SHP77 (cell line): ENCODE measurements at places on chromosomes 4 and X.

GRCh38 chr4:165319030-165319429, 8.4 kb upstream of the MSMO1 start:
- no peak for DNase-seq

DNA sequence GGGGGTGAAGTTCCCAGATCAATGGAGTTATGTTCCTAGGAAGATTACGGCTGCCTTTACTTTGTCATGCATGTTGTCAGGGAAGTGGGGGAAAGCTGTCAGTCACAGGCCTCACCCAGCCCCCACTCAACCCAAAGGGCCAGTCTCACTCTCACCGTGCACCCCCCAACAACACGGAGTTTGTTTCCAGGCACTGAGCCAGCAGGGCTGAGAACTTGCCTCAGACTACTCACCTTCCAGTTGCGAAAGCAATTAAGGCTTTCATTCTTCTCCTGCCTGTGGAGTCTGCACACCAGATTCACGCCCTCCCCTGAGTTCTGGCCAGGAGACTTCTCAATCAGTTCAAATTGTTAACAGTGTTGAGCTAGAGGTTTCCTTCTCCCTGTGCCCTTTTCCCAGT, 114.3 kb downstream of the SH3BGRL start:
- no peak for DNase-seq

DNA sequence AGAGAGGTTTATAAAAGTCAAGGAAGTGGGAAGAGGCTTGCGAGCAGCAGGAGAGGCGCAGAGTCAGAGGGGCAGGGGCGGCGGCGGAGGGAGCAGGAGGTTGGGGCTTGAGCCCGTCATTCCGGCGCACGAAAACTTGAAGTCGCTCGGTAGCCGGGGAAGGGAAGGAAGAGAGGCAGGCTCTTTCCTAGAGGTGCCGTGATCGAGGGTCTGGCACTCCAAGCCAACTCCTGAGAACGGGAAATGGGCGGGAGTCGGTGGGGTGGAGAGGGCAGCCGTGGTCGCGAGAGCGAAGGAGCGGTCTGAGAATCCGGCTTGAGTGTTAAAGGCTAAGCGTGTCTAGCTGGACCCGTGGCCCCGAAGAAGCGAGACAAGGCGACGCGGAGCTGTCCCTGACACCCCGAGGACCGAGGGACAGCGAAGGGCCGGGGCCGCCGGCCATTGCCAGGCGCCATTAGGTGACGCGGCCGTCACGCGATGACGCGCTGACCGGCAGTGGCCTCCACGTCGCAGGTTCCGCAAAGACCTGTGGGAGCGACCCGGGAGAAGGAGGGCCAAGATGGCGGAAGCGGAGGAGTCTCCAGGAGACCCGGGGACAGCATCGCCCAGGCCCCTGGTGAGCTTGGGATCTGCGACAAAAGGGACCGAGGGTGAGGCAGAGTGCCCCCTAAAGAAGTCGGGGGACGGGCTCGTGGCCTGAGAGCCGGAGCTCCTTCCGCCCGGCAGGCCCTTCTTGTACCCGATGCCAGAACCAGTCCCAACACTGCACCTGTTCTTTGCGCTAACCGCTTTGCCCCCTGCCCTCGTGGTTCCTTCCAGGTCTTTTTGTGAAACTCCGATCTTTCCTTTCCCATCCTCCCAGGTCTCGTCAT, at the start of gene YIPF6:
YIPF6 (plus strand) TSS at position 544 of the 872 bp plus-strand sequence; CDS start at position 560, 16 bp downstream.
- DNase-seq, result peak; percentile 18

GRCh38 chr4:19615086-19615689, 636.5 kb upstream of the SLIT2 start:
- peak; percentile 23 for DNase-seq

DNA sequence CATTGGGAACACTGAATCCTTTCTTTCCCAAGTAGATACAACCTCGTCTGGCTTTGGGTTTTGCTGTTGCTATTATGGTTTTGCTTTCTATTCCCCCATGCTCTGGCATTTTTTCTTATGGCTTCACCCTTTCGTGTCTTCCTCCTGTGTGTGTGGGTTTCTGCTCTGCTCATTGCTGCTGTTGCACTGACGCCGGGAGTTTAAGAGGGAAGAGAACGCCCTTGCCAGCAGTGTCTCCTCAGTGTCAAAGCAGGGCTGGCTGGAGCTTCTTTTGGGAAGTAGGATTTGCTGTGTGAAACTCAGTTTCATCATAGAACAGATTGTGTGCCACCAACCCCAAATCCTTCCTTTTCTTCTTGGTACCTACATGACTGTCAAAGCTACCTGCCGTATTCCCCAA, 63.7 kb downstream of the CLDN22 start:
- DNase-seq, result no peak

- no peak for DNase-seq
These were observed 46.2 kb downstream of the FAM9B start for GRCh38 chrX:8987672-8988250.

DNA sequence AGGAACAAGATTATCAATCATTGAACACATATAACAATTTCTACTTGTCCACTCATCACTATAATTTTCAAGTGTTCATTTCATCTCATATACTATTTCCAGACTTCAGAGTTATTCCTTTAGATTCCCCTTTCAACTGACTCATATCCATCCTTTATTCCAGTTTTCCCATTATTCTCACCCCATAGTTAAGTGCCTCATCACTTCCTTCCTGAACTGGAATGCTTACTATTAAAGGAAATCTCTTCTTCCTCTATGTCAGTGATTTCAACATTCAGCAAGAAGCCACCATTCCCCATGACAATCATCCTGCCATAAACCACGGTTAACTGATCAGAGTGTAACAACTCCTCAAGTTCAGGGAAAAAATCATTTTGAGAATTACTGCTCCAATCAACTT, 198.9 kb downstream of the FBXO8 start:
- DNase-seq, result no peak

DNA sequence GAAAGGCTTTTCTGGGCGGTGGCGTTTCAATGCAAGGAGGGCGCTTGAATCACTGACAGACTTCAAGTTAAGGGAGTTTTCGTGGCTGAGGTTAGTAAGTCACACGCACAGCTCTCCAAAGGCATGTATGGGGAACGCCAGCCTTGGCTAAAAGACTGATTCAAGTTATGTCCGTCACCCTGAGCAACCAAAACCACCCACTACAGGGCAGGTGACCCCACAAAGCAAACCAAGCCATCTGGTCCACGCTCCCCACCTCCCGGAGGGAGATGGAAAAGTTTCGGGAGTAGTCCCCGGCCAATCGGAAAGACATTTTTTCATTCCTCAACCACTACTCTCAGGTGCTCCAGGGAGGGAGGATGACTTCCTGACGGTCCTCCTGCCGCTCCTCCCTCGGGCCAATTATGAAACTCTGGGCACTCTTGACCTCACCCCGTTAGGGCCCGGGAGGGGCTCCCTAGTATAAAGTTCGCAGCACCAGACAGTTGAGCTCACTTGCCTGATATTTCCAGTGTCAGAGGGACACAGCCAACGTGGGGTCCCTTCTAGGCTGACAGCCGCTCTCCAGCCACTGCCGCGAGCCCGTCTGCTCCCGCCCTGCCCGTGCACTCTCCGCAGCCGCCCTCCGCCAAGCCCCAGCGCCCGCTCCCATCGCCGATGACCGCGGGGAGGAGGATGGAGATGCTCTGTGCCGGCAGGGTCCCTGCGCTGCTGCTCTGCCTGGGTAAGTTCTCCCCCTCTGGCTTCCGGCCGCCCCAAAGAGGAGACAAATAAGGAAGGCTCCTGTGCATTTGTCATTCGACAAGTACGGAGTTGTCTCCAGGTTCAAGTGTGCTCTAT, at the start of gene EREG:
EREG (plus strand) TSS at position 494 of the 840 bp plus-strand sequence; CDS start at position 658, 164 bp downstream.
- no peak for DNase-seq

DNA sequence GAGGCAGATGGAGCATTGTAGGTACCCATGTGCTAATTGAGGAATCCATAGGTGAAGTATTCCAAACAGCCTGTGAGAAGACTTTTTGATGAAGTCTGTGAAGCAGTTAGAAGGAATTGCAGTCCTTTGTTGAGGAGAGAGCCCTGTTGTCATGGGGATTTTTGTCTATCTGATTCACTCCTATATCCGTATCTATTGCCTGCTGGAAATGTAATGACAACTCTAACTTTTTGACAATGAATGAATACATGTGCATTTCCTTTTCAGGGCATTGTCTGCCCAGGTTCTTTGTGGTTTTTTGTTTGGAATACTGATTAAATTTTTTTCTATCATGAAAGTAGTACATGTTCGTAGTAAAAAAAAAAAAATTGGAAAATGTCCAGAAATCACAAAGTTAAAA, 31.1 kb downstream of the STK32B start:
- DNase-seq, result no peak

- DNase-seq, result no peak
These were observed 8.0 kb downstream of the SLIT2 start for GRCh38 chr4:20259707-20260106.

DNA sequence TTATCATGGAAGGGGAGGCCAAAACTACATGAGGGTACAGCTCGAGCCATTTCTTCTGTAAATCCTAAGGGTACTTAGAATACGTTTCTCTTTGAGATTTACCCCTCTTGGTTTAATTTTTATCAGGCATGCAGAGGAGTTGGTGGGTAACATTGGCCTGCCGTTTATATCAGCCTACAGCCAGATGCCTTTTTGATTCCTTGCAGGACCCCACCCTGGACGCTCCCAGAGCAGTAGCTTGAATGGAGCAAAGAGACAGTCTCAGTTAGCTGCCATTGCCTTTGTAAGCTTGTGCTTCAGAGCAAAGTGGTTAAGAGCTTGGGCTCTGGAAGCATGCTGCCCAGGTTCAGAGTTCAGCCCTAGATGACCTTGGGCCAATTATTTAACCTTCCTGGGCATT, 9.0 kb downstream of the DOCK11 start:
- no peak for DNase-seq

- no peak for DNase-seq
These were observed 92.3 kb downstream of the PSAPL1 start for GRCh38 chr4:7342223-7343080.

DNA sequence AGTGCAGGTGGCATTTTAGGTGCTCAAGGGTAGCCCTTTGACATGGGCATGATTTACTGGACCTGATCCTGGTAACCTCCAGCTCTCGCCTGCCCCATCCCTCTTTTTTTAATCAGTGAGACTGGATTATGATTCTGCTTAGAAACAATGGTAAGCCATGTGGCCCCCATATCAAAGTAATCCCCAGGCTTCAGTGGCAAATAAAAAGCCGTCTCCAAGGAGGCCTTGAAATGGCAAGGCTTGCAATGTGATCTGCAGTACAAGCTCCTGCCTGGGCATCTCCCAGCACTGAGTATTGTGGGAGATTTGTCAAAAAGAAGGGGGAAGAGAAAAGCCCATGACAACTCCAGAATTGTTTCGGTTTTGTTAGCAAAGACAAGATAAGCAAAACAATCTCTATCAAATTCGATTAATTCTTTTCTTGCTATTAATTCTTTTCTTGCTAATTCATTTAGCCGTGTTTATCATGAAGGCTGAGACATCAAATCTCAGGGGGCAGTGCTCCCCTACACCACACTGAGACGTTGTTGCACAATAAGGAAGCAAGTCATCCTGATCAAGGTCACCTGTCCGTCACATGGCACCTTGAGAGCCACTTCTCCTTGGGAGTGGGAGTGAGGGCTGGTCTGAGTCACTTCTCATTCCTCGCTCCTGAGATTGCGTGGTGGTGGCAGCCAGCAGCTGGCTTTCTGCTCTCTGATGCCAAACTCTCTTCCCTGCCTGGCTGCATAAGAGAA, 312.7 kb upstream of the GATB start:
- DNase-seq, result no peak

- DNase-seq, result peak; percentile 1
These were observed 67.2 kb upstream of the BRWD3 start for GRCh38 chrX:80876877-80877276.

GRCh38 chr4:36285784-36286480, 4.5 kb downstream of the DTHD1 start:
- DNase-seq, result no peak

GRCh38 chrX:107723511-107723910, 52.1 kb downstream of the TSC22D3 start:
- DNase-seq, result no peak

DNA sequence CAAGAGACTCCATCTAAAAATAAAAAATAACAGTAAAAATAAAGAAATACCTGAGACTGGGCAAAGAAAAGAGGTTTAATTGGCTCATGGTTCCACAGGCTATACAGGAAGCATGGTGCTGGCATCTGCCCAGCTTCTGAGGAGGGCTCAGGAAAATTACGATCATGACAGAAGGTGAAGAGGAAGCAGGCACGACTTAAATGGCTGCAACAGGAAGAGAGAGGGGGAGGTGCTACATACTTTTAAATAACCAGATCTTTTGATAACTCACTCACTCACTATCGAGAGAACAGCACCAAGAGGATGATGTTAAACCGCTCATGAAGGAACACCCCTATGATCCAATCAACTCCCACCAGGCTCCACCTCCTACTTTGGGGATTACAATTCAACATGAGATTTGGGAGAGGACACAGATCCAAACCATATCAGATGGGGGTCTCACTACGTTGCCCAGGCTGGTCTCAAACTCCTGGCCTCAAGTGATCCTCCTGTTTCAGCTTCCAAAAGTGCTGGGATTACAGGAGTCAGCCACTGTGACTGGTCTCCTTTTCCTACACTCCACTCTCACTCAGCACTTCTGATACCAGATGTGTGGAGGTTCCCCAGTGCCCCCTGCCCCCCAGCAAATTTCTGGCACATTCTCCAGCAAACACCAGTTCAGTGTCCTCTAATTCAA, 11.9 kb upstream of the ZNF157 start:
- no peak for DNase-seq

- DNase-seq, result no peak
These were observed 2.3 kb upstream of the METTL14 start for GRCh38 chr4:118682928-118683327.

GRCh38 chr4:128155874-128156456, 94.9 kb downstream of the LARP1B start:
- no peak for DNase-seq
